Activated CD8-positive, alpha-beta memory T cell treated with anti-CD3 and anti-CD28 coated beads for 4 hours (primary cell): ENCODE measurements at places on chromosomes 1 and 21.

DNA sequence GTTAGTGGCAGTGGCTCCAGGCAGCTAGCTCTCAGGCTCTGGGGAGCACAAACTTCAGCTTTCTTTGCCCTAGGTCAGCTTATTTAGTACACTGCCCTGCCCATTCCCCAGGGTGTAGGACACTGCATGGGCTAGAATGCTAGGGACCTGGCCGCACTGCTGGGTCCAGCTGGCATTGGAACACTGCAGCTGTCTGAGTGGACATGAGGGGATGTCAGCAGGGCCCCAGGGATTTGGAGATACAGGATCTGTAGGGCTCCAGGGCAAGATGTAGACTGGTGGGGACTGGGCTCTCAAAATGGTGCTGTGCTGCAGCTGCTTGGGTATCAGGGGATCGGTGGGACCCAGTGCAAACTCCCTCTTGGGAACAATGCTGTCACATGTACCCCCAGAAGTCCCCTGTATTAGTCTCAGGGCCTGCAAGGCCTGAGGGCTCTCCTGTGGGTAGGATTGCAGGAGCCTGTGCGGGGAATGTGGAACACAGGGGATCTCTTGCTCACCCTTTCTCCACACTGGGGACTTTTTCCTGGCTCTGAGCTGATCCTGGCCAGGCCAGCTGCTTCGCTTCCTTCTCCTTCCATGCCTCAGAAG is 25.2 kb upstream of the TTC22 start:
- no peak for DNase-seq

DNA sequence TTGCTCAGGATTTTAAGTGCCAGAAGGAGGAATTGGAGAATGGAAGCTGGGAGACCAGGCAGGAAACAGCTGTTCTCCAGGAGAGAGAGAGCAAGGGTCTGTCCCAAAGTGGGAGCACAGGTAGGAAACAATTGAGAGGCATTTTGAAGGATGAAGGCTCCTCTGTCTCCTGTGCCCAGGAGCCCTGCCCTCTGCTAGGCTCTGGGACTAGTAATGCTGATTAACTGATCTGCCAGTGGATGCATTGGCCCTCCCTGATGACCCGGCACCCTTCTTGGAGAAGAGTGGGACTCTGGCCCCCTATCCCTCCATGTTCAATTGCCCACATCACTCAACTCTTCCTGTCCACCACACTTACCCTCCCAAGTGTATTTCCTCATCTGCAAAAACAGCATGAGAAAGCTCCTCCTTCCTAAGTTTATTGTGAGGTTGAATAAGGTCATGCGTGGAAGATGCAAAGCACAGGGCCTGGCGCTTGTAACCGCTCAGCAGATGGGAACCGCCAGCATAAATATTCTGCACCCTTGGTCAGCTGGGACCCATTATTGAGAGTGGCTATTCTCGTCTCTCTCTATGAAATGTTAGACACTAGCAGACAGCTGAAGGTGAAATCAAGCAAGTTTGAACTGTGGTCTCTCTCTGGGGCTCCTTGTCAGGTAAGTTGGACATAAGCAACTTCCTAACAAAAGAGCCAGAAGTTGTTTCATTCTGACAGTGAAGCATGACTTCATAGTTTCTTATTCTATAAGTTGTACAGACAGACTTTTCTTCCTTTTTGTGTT is 63.0 kb upstream of the ANGPTL1 start:
- no peak for DNase-seq

DNA sequence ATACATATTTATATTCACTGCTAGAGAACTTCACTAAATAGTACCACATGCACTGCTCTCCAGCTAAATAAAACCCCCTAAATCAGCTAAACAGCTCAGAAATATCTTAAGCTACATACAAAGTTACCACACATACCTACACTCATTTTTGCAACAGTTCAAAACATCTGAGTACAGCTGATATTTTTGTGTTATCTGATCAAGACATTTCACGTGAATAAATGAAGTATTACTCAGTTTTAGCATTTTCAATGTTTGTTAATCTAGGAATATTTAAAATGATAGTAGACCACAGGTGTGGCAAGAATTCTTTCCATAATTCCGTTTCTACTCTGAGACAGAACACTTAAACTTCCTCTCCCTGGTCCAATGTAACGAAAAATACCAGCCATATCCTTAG is 20.8 kb downstream of the EVI5 start:
- no peak for DNase-seq

GRCh38 chr1:112285316-112285715 is 110.7 kb upstream of the CTTNBP2NL start:
- no peak for DNase-seq

GRCh38 chr1:50936321-50936720 is 23.7 kb downstream of the FAF1 start:
- no peak for DNase-seq

- DNase-seq, result no peak
Measured at GRCh38 chr1:200364831-200365230, 45.0 kb downstream of the ZNF281 start.

- no peak for DNase-seq
Measured at GRCh38 chr1:164702664-164703063, 143.7 kb downstream of the PBX1 start.

DNA sequence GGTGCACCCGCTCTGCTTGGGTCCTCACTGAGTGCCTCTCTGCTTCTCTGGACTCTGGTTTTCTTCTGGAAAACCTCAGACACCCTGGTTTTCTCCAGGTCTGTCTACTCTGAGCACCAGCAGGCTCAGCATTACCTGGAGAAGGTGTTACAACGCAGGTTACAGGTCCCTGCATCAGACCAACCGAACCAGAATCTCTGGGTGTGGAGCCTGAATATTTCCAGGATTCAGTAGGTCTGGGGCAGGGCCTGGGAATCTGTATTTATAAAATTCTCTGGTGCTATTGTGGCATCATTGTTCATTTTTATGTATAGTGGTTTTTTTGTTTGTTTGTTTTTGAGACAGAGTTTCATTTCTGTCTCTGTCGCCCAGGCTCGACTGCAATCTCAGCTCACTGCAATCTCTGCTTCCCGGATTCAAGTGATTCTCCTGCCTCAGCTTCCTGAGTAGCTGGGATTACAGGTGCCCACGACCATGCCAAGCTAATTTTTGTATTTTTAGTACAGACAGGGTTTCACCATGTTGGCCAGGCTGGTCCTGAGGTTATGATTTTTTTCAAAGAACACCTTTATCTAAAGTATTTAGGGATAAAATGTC is 1.5 kb upstream of the SLC30A2 start:
- DNase-seq, result no peak

GRCh38 chr1:232456714-232457113 is 173.2 kb downstream of the SIPA1L2 start:
- DNase-seq, result no peak

GRCh38 chr1:33908324-33908956 is 44.6 kb downstream of the HMGB4 start:
- no peak for DNase-seq

DNA sequence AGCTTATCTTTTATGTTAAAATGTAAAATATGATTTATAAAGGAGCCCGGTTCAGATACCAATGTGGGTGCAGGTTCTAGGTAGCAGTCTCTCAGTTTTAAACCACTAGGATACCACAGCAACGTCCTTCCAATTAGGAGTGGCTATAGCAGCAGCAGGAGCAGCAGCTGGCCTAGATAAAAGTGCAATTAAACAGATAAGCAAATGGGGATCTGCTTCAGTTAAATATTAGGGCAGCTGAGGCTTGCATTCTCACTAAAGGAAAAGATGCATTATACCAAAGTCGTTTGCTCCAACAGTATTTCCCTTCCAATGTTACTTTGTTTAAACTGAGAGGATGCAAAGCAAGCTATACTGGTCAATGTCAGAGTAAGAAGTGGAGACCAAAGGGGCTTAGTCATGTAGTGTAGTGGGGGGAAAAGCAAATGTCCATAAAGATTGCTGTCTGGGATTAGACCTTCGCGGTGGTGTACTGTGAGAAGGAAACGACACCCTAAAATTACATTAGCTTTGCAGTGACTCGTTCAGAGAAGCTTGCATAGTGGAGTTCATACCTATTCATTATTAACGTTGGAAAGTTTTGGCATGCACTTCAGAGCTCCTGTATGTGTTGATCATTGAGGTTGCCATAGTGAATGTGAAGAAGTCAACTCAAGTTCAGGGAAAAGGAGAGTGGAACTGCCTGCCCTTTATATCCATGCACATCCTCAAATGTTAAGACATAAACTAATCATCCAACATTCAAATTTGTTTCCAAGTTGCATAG is 272.2 kb downstream of the VAV3 start:
- DNase-seq, result no peak

DNA sequence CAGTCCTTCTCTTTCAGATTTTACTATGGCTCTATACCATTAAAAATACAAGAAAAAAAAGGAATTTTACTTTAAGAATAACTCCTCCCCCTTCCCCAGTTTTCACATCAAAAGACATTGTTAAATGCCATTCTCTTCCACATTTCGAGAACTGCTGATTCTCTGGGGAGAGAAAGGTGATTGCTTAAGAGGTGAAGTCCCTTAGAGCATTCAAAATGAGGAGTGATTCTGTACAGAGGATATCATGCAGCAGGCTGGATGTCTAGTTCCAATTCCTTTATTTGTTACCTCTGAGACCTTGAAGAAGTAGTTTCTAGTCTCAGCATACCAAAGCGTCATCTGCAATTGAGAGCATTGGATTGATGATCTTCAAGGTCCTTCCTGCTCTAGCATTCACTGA is 46.9 kb downstream of the FMO3 start:
- no peak for DNase-seq

DNA sequence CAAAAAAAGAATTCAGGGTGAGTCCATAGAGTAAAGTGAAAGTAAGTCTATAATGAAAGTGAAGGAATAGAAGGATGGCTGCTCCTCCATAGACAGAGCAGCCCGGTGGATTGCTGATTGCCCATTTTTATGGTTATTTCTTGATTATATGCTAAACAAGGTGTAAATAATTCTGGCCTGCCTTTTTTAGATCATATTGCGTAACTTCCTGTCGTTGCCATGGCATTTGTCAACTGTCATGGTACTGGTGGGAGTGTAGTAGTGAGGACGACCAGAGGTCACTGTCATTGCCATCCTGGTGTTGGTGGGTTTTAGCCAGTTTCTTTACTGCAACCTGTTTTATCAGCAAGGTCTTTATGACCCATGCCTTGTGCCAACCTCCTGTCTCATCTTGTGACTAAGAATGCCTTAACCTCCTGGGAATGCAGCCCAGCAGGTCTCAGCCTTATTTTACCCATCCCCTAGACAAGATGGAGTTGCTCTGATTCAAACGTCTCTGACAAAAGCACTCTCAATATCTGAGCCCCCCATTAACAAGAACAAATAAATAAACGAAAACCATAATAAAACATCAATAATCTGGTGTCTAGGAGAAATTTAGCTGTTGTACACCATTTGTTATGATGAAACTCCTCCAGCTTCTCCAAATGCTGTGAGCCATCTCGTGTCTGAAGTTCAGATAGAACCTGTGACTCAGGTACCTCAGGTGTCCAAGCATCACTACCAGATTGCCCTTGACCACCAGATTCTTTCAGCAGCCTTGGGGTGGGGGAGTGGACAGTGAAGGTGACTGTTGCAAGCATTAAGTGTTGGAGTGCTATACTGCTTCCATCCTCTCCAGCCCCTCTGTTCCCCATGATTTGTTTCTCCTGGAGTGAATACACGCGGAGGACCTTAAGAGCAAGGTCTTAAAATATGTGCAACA is 36.0 kb downstream of the EBNA1BP2 start:
- no peak for DNase-seq

DNA sequence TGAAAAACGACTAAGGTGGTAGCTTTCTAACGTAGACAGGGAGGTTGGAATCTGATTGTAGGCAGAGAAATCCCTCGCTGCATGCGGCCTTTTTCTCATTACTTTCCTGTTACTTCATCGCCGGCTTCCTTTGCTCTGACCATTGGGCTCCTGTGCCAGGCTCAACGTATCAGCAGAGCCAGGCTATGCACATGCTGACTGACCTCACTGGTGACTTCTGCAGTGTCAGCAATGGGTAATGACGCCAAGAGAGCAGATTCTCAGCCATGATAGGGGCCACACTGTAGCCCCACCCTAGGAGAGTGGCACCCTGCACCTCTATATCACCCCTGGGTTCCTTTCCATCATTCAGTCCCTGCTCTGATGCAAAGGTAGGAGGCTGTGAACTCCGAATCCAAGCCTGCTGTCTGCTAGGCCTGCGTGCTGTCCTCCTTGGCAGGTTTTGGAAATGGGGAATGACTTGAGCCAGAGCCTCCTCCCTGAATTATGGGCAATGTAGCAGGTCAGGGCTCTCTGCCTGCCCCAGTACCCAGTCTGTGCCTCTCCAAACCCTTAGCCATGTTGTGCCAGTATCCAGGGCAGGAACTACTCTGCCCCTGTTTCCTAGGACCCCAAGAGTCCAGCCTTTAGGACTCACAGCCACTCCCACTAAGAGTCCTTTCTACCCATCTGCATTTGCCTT is 11.4 kb downstream of the PPFIA4 start:
- no peak for DNase-seq

GRCh38 chr1:23905461-23906025 is 7.6 kb downstream of the CNR2 start:
- DNase-seq, result no peak

DNA sequence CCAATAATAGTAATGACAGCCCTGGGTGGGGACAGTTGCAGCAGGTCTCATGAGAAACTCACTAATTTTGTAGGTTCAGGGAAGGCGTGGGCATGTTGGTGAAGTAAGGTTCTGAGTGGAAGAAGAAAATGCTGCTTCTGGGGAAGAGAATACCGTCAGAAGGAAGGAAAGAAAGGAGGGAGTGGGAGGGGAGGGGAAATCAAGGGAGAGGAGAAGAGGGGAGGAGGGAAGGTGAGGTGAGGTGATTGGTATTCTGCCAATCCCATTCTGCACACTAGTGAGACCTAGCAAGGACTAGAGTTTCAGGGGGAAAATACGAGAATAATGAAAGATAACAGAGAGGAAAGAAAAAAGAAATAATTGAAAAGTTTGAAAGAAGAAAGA is 32.4 kb upstream of the MGST3 start:
- no peak for DNase-seq

DNA sequence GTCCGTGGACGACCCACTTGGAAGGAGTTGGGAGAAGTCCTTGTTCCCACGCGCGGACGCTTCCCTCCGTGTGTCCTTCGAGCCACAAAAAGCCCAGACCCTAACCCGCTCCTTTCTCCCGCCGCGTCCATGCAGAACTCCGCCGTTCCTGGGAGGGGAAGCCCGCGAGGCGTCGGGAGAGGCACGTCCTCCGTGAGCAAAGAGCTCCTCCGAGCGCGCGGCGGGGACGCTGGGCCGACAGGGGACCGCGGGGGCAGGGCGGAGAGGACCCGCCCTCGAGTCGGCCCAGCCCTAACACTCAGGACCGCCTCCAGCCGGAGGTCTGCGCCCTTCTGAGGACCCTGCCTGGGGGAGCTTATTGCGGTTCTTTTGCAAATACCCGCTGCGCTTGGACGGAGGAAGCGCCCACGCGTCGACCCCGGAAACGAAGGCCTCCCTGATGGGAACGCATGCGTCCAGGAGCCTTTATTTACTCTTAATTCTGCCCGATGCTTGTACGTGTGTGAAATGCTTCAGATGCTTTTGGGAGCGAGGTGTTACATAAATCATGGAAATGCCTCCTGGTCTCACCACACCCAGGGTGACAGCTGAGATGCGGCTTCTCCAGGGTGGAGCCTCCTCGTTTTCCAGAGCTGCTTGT is 32.4 kb downstream of the PRMT2 start:
- no peak for DNase-seq

GRCh38 chr21:16587141-16587581 is 857.4 kb downstream of the USP25 start:
- no peak for DNase-seq
